Chondrocyte (in vitro differentiated cells): ENCODE measurements at places on chromosomes 6 and 20. TPM values are rescaled to one million over a fixed set of nuclear protein-coding genes. Genes with fewer than 3 reads are reported as not detected.

Gene PPP1R3G
- 0.56 to 2.6 TPM (median 2.2 TPM) in 3 replicates for total RNA-seq

Gene EPHA7
- total RNA-seq: 55.4 to 83.5 TPM (median 55.4 TPM) in 3 replicates

Gene FAM50B
- 1.0 to 1.8 TPM (median 1.6 TPM) in 3 replicates for total RNA-seq

Gene RSPO3
- 0.21 to 18.1 TPM (median 0.22 TPM) in 3 replicates for total RNA-seq

Gene CENPW
- total RNA-seq: 11.5 to 17.0 TPM (median 12.1 TPM) in 3 replicates
